Cortex of kidney (tissue), 1 donor: ENCODE measurements at places on chromosomes 2 and 18.

DNA sequence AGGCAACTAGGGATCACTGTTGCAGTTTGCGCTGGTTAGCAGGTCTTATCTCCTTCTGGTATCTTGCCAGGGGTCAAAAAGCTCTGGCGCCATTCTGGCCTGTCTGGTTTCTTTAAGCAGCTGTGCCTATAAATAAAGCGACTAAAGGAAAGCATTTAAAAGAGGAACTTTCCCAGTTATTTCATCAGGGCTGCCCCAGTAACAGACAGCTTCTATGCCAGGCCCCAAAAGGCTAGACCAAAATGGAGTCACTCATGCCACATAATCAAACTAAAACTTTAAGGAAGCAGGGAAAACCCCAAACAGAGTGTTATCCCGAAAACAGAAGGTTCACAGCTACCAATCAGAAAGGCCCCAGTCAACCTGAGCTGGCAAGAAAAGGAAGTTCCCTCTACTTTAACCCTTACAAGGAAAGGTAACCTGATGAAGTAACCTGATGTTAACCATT is 41.2 kb upstream of the HNRNPA3 start:
- no peak for DNase-seq

DNA sequence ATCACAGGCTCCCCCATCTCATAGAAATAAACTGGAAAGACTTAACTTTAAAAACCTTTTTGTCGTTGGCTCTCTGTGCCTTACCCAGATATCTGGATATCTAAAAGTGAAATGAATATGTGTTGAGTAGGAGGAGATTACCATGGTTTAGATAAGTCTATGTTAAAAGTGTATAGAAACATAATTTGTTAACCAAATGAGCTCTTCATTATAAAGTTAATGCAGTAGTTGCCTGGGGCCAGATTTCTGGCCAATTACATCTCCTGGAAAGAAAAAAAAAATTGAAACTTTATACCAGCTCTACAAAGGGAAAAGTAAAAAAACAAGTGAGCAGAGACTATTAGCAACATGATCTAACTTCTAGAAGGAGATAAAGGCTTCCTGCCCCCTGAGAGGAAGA is 259.6 kb upstream of the UBE2E3 start:
- DNase-seq, result no peak

DNA sequence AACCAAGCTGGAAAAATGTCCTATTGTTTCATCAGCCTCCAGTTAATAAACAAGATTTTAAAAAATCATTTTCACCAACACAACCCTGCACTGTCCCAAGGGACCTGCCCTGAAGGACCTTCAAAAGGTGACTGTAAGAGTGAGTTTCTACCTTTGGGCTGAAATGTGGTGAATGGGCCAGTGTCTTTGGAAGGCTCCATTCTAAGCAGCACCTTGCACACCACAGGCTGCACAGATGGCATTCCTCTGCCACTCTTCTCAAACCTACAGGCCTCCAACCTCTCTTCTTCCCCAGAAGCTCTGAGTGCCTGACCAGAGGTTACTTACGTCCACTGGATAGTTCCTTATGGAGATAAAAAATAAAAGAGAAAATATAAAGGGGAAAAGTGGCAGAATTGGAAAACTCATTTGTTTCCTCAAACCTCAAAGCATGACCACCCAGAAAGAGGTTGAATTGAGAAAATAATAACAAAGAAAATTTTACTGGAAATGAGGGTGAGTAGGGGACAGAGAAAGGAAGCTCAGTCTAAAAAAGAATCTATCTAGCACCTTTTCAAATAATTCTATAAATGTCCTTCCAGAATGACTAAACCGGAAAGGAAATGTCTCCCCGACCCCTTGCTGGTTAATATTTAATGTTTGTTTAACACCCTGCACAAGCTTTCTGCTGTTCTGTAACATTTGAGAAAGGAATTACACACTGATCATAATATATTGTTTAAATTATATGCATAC is 175.7 kb downstream of the METTL4 start:
- DNase-seq, result no peak

GRCh38 chr2:158685646-158686045 is 109.5 kb upstream of the DAPL1 start:
- no peak for DNase-seq

- DNase-seq, result no peak
Observed at GRCh38 chr2:237857791-237858190, 1.6 kb upstream of the RAMP1 start.
